ENCODE measurements at places on chromosomes 7 and 10. TPM values are rescaled to one million over a fixed set of nuclear protein-coding genes. Genes with fewer than 3 reads are reported as not detected.

AKR1C8 gene
- total RNA-seq, result not detected

DNA sequence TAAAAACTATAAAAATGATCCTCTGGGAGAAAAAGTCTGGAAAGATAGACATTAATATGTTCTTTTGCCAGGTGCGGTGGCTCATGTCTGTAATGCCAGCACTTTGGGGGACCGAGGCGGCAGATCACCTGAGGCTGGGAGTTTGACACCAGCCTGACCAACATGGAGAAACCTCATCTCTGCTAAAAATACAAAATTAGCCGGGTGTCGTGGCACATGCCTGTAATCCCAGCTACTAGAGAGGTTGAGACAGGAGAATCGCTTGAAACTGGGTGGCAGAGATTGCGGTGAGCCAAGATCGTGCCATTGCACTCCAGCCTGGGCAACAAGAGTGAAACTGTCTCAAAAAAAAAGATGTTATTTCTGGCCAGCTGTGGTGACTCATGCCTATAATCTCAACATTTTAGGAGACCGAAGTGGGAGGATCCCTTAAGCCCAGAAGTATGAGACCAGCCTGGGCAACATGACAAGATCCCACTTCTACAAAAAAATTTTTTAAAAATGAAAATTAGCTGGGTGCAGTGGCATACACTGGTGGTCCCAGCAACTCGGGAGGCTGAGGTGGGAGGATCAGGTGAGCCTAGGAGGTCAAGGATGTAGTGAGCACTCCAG is 101.9 kb upstream of the LRRN3 start:
- no peak overlapping the region for H3K27ac ChIP-seq
- peaks cover 4% of the 10 kb centered on the region for H3K4me1 ChIP-seq
- H3K36me3 ChIP-seq, result no peaks in the 10 kb centered on the region
- H3K4me3 ChIP-seq, result no peak overlapping the region
- no peaks in the 10 kb centered on the region for H3K27me3 ChIP-seq

CACNB2 gene
- 0.10 TPM for total RNA-seq

- peaks cover 2% of the 10 kb centered on the region for H3K27me3 ChIP-seq
- peaks cover 5% of the 10 kb centered on the region for H3K4me1 ChIP-seq
- DNase-seq, result no peak
- H3K36me3 ChIP-seq, result no peaks in the 10 kb centered on the region
- no peak overlapping the region for H3K4me3 ChIP-seq
Observed at GRCh38 chr10:70784471-70784870, 706 bp downstream of the TBATA start.

GRCh38 chr10:87507879-87508483 is 3.3 kb downstream of the MINPP1 start:
- H3K4me1 ChIP-seq, result peaks cover 26% of the 10 kb centered on the region
- DNase-seq, result no peak
- no peak overlapping the region for H3K27ac ChIP-seq
- H3K36me3 ChIP-seq, result peaks cover 14% of the 10 kb centered on the region
- no peaks in the 10 kb centered on the region for H3K27me3 ChIP-seq

DNA sequence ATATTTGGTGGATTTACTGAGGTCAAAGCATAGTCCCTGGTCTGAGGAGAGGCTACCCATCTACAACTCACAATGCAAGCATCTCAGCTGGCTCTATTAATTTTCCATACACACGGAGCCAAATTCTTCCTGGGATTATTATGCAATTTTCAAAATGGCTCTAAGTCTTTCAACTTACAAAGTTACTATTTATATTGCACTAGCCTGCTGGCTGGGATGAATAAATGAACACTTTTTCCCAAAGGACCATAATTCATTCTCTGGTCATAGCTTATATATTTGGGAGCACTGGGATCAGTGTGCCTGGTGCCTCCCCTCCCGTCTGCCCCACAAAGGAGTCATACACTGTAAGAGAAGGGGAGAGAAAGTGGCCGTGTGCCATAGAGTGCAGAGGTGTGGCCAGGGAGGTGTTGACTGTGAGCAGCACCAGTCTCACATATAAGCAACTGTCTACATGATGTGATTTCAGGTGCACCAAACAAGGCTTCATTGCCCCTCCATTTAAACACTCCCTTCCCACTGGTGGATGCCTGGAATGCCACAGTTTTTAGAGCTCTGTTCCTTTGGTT is 88.6 kb downstream of the ZNF92 start:
- no peak for DNase-seq
- peaks cover 4% of the 10 kb centered on the region for H3K27me3 ChIP-seq
- H3K4me3 ChIP-seq, result no peak overlapping the region
- H3K4me1 ChIP-seq, result no peaks in the 10 kb centered on the region
- no peaks in the 10 kb centered on the region for H3K36me3 ChIP-seq
- H3K27ac ChIP-seq, result no peak overlapping the region

C10orf71 gene
- total RNA-seq, result not detected

NUPR2 gene
- not detected for total RNA-seq

DNA sequence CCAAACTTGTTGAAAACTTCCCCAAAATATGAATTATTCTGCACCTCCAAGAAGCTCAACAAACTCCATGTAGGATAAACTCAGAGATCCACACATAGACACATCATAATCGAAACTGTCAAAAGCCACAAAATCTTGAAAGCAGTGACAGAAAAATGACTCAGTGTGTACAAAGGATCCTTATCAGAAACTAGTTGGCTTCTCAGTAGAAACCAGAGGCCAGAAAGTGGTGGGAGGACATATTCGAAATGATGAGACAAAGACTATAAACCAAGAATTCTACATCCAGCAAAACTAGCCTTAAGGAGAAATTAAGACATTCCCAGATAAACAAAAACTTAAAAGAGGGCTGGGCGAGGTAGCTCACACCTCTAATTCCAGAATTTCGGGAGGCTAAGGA is 38.5 kb downstream of the MCMBP start:
- peaks cover 56% of the 10 kb centered on the region for H3K36me3 ChIP-seq
- no peaks in the 10 kb centered on the region for H3K27me3 ChIP-seq
- H3K27ac ChIP-seq, result no peak overlapping the region

DNA sequence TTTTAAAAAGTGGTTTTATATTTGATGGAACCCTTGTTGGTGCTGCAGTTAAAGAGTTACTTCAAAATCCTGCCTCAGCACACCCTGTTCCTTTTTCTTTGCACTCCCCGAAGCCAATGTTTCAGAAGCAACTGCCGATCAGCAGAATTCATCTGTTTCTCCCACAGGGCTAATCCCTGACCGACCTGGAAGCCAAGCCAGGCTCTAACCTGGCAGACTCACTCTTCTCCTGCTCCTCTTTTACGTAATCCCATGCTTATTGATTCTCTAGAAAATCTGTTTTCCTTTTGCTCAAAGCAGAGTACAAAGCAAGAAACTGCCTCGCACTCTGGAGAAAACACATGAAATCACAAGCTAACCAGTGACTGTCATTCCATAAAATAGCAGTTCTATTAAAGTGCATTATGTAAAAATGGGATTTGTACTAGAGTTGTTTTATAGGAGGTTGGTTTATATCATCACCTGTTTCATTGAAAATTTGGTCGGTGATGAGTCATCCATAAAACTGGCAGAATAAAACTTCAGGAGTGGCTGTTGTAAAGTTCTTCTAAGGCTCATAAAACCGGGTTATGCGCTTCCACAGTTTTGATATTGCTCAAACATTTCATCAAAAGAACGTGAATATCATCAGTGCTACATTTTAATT is 99.9 kb downstream of the CNTNAP2 start:
- H3K27ac ChIP-seq, result no peak overlapping the region
- DNase-seq, result no peak
- no peaks in the 10 kb centered on the region for H3K36me3 ChIP-seq
- H3K4me1 ChIP-seq, result no peaks in the 10 kb centered on the region

GRCh38 chr10:110535958-110536891 is 31.3 kb upstream of the SMC3 start:
- no peaks in the 10 kb centered on the region for H3K27me3 ChIP-seq
- no peak for DNase-seq
- peak overlapping the region; percentile 71 for H3K27ac ChIP-seq
- H3K36me3 ChIP-seq, result no peaks in the 10 kb centered on the region
- H3K4me3 ChIP-seq, result no peak overlapping the region

- no peak overlapping the region for H3K4me3 ChIP-seq
- no peak for DNase-seq
- H3K27ac ChIP-seq, result no peak overlapping the region
Observed at GRCh38 chr7:128178611-128179010, 62.5 kb upstream of the LEP start.

DNA sequence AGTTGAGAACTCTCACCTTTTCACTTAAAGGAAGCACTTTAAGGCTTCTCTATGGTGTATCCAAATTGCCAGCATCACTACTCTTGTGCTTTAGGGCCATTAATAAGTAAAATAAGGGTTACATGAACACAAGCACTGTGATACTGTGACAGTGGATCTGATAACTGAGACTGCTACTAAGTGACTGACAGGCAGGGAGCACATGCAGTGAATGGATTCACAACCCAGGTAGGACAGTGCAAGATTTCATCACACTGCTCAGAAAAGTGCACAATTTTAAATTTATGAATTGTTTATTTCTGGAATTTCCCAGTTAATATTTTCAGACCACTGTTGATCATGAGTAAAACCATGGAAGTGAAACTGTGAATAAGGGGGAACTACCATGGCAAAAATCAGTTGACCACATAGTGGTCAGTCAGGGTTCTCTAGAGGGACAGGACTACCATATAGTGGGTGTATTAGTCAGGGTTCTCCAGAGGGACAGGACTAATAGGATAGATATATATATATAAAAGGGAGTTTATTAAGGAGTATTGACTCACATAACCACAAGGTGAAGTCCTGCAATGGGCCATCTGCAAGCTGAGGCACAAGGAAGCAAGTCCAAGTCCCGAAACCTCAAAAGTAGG is 20.9 kb upstream of the CYP51A1 start:
- peaks cover 6% of the 10 kb centered on the region for H3K4me1 ChIP-seq
- no peak for DNase-seq

CLDN15 gene
- total RNA-seq, result 7.6 TPM

- no peak for DNase-seq
- no peaks in the 10 kb centered on the region for H3K36me3 ChIP-seq
- no peak overlapping the region for H3K27ac ChIP-seq
- H3K4me3 ChIP-seq, result no peak overlapping the region
Observed at GRCh38 chr10:71092812-71093401, 119.5 kb upstream of the UNC5B start.

DNA sequence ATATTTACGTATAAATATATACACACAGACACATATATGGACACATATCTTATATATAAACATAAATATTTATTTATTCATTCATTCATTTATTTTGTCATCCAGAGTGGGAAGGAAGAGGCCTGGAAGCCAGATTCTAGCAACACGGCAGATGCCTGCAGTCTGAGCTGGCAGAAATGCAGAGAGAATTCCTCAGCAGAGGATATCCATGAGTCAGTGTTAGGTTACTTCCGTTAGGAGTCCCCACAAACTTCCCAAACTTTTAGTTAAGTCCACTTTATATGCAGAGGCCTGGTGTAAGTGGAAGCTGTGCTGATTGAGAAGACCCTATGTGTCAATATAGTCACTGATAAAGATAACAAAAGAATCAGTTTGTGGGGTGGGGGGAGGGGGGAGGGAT is 89.6 kb downstream of the PPP1R17 start:
- no peak overlapping the region for H3K27ac ChIP-seq
- H3K36me3 ChIP-seq, result peaks cover 2% of the 10 kb centered on the region
- H3K4me1 ChIP-seq, result peaks cover 25% of the 10 kb centered on the region
- H3K4me3 ChIP-seq, result no peak overlapping the region
- no peaks in the 10 kb centered on the region for H3K27me3 ChIP-seq
- no peak for DNase-seq

DNA sequence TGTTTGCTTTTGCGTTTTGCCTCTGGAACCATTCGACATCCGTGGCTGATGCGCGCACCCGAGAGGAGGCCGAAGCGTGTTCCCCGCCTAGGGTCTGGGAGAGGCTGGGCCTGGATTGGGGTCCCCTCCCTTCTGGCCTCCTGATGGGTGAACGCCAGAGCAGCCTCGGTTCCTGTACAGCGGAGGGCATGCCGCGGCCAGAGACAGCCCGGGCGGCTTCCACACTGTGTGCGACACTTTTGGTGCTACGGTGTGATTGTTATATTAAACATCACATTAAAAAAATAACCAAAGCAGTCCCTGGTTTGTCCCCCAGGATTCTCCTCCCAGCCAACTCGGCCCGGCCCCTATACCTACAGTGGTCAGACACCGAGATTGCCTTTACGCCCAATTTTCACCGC is 3.7 kb upstream of the HOXA7 start:
- peaks cover 73% of the 10 kb centered on the region for H3K27me3 ChIP-seq
- H3K4me1 ChIP-seq, result peaks cover 10% of the 10 kb centered on the region
- peaks cover 4% of the 10 kb centered on the region for H3K36me3 ChIP-seq
- H3K4me3 ChIP-seq, result no peak overlapping the region

VAX1 gene
- not detected for total RNA-seq

NODAL gene
- 0.49 TPM for total RNA-seq

DNA sequence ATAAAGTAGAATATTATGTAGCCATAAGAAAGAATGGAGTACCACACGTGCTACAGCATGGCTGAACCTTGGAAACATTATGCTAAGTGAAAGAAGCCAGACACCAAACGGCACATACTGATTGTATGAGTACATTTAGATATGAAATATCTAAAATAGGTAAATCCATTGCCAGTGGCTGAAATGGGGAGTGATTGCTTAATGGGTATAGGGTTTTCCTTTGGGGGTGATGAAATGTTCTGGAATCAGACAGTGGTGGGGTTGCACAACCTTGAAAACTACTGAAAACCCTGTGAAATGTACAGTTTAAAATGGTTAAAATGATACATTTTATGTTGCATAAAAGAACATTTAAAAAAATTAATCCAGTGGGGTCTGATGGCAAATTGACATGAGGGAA is 667.9 kb downstream of the AUTS2 start:
- no peak overlapping the region for H3K4me3 ChIP-seq
- H3K4me1 ChIP-seq, result peaks cover 5% of the 10 kb centered on the region
- no peaks in the 10 kb centered on the region for H3K27me3 ChIP-seq
- H3K27ac ChIP-seq, result no peak overlapping the region
- no peaks in the 10 kb centered on the region for H3K36me3 ChIP-seq

- no peak overlapping the region for H3K27ac ChIP-seq
- DNase-seq, result no peak
- H3K27me3 ChIP-seq, result no peaks in the 10 kb centered on the region
- H3K4me1 ChIP-seq, result no peaks in the 10 kb centered on the region
- H3K4me3 ChIP-seq, result no peak overlapping the region
- H3K36me3 ChIP-seq, result no peaks in the 10 kb centered on the region
Observed at GRCh38 chr10:105763611-105764010, 1122.5 kb downstream of the SORCS3 start.

DNA sequence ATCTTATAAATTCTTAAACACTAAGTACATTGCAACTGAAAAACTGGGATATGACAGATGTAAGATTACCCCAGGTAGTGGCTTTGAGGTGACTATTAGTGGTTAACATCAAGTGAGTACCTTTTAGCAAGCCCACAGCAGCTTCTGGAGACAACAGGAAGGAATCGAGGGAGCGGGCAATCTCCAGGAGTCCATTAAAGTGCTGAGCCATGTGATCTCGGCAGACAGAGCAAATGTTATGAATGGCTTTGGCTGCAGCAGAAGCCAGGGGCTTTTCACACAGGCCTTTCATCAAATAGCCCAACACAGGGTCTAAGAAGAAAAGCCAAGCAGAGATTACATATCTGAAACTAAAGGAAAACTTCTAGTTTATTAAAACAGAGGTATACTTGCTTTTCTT is 48.9 kb downstream of the IRF5 start:
- H3K27ac ChIP-seq, result no peak overlapping the region
- H3K4me3 ChIP-seq, result no peak overlapping the region
- H3K4me1 ChIP-seq, result no peaks in the 10 kb centered on the region
- H3K27me3 ChIP-seq, result no peaks in the 10 kb centered on the region

- DNase-seq, result no peak
- peaks cover 9% of the 10 kb centered on the region for H3K4me1 ChIP-seq
- H3K27ac ChIP-seq, result no peak overlapping the region
- no peaks in the 10 kb centered on the region for H3K27me3 ChIP-seq
Observed at GRCh38 chr7:106239406-106239805, 45.4 kb downstream of the NAMPT start.

GRCh38 chr7:74017125-74017524 is 10.8 kb upstream of the ELN start:
- H3K27ac ChIP-seq, result peak overlapping the region; percentile 85
- peaks cover 72% of the 10 kb centered on the region for H3K4me1 ChIP-seq
- H3K27me3 ChIP-seq, result no peaks in the 10 kb centered on the region
- no peaks in the 10 kb centered on the region for H3K36me3 ChIP-seq
- H3K4me3 ChIP-seq, result no peak overlapping the region
- no peak for DNase-seq

Measured in chondrocyte (in vitro differentiated cells).